ENCODE measurements at places on chromosomes 16 and 17.
A peak's percentile ranks its signal among the peaks of the same experiment; 100 is the strongest.

- no peak for DNase-seq
These were observed 51.8 kb downstream of the SYT17 start for GRCh38 chr16:19219836-19220235.

DNA sequence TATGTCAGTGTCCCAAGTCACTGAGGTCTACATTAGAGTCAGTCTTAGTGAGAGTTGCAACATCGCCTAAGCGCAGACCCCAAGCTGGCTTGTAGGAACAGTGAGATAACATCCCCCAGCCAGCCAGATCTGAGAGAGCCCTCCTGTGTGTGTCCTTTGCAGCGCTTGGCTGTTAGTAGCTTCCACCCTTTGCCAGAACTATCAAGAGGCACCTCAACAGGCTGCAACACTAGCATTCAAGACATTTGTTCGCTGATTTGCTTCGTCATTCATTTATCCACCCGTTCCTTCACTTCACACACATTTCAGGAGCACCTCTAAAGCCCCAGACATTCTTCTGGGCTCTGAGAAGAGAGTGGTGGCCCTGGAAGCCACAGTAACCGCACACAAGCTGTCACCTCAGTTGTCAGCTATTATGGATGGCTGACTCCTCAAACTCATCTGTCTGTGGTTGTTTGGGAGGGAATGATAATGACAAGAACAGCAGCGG, 289.6 kb downstream of the WWOX start:
- DNase-seq, result no peak

- DNase-seq, result no peak
These were observed 106.3 kb upstream of the ADAMTS18 start for GRCh38 chr16:77541165-77541564.

GRCh38 chr16:29310852-29311314, 95.6 kb downstream of the NPIPB11 start:
- no peak for DNase-seq

DNA sequence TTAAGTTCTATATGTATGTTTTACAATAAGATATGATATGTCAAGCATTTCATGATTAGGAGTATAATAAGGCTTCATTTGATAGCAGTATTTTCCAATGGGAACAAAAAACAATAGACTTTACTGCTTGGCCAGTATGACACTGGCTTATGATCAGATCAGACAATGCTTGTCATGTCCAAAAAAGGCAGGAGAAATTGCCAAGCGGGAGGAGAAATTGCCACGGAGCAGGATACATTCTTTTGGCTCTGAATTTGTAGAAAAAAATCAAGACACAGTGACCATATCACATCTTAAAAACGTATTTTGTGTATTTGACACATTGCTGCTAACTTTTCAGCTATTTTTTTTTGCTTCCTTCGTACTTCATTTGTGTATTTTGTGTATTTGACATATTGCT, 404.1 kb downstream of the CNTNAP4 start:
- no peak for DNase-seq

GRCh38 chr17:2385240-2386210, 15.3 kb downstream of the MNT start:
- DNase-seq, result no peak

DNA sequence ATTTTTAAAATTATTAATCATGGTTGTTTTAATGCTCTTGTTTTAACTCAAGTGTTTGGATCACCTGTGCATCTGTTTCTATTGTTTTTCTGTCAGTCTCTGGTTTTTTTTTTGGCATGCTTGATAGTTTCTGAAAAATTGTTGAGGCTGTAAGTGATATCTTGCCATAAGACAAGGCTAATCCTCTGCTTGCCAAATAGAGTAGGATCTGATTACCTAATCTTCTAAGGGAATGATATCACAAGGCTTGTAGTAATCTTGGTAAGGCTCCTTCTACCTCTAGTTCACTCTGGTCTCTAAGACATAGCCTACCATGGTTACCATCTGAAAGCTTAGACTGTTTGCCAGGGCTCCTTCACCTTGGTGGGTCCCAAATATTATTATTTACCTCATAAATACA, 81.0 kb downstream of the ATF7IP2 start:
- DNase-seq, result no peak

GRCh38 chr17:69320210-69320907, 6.6 kb downstream of the ABCA5 start:
- no peak for DNase-seq

GRCh38 chr17:55368706-55369105, 52.9 kb downstream of the MMD start:
- no peak for DNase-seq

DNA sequence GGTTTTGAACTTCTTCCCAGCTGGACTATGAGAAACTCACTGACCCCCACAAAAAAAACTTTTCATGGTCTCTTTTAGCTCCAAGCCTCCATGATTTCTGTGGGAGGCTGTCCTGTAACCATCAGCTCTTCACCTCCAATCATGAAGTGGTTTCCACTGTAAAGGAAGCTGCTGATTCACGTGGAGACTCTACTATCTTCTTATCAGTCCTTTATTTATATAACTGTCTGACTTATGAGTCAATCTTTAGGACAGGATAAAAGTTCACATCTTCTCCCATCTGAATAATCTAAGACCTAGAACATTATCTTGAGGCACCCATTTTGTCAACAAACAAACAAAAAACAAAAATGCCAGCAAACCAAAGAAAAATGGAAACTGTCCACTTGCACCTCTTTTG, 409.9 kb downstream of the SLC39A11 start:
- no peak for DNase-seq

GRCh38 chr17:64496348-64496785, 487 bp downstream of the POLG2 start:
- no peak for DNase-seq

- DNase-seq, result no peak
These were observed 23.1 kb upstream of the TMEM97 start for GRCh38 chr17:28295677-28296578.

DNA sequence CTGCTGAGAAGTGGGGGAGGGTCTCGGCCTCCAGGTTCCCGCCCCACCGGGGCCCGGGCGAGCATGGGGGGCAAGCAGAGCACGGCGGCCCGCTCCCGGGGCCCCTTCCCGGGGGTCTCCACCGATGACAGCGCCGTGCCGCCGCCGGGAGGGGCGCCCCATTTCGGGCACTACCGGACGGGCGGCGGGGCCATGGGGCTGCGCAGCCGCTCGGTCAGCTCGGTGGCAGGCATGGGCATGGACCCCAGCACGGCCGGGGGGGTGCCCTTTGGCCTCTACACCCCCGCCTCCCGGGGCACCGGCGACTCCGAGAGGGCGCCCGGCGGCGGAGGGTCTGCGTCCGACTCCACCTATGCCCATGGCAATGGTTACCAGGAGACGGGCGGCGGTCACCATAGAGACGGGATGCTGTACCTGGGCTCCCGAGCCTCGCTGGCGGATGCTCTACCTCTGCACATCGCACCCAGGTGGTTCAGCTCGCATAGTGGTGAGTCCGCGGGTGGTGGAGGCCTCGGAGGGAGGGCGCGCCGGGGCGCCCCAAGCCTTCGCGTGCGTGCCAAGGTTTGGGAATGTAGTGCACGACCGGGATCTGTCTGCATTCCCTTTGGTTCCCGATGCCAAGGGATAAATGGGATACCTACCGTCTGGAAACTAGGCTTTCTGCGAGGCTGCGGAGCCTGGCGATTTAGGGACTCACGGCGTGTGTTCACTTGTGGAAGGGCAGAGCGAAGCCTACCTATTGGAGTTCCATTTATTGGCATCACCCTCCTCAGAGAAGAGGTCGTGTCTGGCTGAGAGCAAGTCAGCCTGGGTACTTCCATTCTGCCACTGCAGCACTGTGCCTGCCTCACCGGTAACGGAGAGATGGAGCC, 1.0 kb downstream of the ZNRF1 start:
- DNase-seq, result peak; percentile 41

DNA sequence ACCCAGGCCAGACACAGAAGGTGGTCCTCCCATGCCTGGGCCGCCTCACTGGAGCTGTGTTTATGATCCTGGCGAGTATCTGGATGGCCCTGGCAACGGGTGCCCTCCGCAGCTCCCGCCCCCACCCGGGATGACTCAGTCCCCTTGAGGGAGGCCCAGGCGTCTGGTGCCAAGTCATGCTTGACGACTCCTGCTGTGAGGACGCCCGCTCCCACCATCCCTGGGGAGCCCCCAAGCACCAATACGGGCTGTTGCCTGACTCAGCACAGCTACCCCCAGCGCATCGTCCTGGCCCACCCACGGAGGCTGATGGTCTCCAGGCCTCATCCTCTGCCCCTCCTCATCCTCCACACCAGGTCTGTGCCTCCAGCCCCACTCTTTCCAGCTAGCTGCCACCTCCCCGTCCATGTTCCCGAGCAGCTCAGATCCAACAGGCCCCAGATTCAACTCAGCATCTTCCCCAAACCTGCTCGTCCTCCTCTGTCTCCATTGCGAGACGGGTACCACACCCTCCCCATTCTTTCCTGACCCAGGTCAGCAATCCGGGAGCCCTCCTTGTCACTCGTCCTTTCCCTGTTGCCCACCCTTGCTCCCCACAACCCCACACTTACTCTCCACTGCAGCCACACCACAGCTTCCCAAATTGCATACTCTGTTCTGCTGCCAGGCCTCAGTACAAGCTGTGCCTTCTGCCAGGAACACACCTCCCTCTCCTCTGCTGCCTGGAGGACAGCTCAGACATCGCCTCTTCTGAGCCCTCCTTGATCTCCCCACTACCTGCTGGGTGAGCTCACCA, 2.6 kb downstream of the CAMKK1 start:
- peak; percentile 90 for DNase-seq

DNA sequence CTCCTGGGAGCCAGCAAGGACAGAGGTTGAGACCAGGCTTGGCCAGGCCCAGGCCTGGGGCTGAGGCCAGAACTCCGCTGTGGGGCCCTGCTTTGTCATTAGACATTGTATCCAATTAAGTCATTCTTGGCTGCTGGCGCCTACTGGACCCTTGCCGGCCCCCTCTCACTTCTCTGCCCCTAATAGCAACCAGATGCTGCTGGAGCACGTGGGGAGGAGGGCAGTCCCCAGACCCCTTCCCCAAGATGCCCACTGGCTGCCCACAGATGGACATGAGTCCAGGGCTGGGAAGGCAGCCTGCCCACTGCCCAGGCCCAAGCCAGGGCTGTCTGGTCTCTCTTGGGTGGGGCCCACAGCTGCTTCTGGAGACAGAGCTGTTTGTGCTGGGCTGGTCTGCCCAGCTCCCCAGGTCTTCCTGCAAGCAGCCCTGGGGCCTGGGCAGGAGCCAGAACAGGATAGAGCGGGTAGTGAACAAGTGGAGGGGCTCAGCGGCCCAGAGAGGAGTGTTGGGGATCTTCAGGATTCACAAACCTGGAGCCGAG, 7.8 kb downstream of the PLXDC1 start:
- DNase-seq, result no peak

DNA sequence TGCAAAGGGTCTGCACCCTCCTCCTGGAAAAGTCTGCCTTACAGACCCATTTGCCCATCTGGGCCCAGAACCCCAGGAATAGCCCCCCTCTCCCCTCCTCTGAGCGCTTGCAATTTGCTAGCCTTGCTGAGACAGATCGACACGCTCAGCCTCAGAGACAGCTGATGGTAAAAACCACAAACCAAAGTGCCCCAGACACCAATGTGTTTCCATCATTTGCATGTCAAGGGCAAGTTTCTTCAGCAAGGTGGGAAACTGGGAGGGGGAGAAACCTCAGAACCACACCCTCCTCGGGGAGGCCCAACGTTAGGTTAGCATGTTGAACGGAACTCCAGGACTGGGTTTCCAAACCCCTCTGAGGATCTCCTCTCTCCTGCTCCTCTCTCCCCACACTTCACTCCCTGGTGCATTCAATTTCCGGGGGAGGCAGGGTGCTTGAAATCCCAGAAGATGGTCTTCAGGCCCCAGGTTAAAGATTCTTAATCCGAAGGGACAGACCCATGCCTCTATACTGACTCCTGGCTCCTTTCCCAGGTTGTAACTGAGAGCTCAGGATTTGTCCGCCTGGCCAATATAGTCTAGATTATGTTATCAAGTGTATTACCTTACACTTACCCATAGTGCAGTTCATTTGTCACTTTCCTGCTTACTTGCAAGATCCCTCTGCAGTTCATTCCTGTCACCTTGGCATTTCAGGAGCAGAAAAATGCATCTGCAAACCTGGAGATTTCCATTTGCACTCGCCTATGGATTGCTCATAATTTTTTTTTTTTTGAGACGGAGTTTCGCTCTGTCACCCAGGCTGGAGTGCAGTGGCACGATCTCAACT, 1.3 kb upstream of the CUEDC1 start:
- no peak for DNase-seq

DNA sequence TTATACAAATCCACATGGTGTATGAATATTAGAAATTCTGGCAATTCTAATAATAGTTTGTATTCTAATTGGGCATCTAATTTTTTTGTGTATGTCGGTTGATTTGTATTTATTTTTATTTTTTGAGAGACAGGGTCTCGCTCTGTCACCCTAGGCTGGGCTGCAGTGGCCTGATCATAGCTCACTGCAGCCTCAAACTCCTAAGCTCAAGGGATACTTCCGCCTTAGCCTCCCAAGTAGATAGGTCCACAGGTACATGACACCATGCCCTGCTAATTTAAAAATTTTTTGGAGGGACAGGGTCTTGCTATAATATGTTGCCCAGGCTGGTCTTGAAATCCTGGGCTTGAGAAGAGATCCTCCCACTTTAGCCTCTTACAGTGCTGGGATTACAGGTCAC, 104.6 kb downstream of the TRIM37 start:
- DNase-seq, result no peak

DNA sequence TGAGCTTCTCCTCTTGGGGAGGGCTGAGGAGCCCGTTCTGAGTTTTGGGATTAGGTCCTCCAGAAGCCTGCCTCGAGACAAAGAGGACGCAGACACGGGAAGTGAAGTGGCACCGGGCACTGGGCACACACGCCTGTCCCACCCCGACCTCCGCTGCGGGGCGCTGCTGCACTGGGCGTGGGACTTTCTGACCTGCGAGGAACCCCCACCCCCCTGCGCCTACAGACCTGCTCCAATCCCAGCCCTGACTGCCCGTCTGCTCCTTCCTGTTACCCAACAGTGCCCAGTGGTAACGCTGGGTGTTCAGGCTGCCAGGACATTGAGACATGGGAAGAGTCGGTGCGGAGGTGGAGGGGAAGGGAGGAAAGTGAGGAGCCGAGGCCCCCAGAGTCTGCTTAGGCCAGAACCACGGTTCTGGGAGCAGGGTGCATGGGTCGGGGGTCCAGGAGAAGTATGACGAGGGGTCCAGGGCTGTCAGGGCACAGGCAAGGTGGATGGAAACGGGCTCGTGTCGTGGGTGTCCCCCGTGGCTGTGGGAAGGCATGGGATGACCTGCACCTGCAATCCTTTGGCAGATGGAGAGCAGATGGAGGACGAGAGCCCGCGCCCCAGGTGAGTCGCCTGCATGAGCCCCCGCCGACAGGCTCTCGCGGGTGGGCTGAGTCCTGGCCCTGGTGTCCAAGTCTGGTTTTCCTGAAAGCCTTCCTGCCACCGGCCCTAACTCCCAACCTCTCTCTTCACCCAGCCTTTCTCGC, 112.0 kb upstream of the CREBBP start:
- no peak for DNase-seq

- peak; percentile 78 for DNase-seq
These were observed at the start of gene SMURF2 for GRCh38 chr17:64661976-64662773. Gene SMURF2, minus strand, starts transcription at chr17:64662307. Its CDS starts 427 bp downstream, at chr17:64661880.

GRCh38 chr17:72423718-72424117, 302.9 kb downstream of the SOX9 start:
- DNase-seq, result no peak

Measured in fibroblast of skin of abdomen (primary cell).